ENCODE measurements at places on chromosomes 11 and 22.

- DNase-seq: no peak
Observed at GRCh38 chr22:50171965-50172421, 1.5 kb downstream of the PANX2 start.

DNA sequence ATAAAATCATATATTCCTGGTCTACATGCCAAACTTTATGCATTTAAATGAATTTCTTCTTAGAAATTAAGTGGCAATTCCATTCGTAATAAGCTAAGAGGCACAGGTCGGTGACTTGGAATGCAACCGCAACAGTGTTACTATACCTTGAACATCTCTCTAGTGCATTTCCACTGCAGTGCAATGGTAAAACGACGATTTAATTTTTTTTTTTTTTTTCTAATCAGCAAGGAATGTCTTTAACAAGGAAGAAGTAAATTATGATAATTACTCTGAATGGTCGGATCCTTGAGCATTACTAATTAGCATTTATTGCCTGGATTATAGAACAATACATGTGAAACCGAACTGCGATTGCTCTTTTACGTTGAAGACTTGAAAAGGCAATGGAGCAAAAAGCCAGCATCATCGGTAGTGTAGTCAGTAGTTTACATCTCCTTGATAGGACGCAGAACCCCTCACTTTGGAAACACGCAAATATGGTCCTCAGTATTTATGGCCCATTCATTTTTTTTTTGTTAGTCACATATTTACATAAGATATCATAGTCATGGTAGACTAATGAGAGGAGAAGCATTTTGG is 20.2 kb downstream of the BLID start:
- no peak for DNase-seq

DNA sequence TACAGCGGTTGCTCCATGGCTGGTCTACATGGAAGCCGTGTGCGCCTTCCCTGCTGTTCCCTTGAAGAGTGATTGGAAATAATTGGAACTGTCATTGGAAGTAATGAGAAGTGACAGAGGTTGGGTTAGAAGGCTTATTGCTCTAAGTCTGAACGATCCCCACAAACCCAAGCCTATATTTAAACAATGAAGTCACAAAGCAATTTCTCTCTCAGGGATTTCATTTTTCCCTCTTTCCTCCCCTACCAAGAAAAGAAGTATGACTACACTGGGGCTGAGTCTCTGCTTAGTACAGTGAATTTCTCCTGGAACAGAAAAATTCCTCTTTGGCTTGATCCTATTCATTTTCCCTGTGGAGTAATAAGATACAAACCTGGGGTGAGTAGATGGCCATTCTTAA is 7.8 kb downstream of the CLMP start:
- DNase-seq: no peak

GRCh38 chr11:75277991-75278790 is 37.6 kb downstream of the TPBGL start:
- no peak for DNase-seq
